Urinary bladder (tissue), 4 donors: ENCODE measurements at places on chromosomes 16 and 17.

- no peak for DNase-seq
These were observed 212.2 kb downstream of the CA10 start for GRCh38 chr17:51946311-51946710.

DNA sequence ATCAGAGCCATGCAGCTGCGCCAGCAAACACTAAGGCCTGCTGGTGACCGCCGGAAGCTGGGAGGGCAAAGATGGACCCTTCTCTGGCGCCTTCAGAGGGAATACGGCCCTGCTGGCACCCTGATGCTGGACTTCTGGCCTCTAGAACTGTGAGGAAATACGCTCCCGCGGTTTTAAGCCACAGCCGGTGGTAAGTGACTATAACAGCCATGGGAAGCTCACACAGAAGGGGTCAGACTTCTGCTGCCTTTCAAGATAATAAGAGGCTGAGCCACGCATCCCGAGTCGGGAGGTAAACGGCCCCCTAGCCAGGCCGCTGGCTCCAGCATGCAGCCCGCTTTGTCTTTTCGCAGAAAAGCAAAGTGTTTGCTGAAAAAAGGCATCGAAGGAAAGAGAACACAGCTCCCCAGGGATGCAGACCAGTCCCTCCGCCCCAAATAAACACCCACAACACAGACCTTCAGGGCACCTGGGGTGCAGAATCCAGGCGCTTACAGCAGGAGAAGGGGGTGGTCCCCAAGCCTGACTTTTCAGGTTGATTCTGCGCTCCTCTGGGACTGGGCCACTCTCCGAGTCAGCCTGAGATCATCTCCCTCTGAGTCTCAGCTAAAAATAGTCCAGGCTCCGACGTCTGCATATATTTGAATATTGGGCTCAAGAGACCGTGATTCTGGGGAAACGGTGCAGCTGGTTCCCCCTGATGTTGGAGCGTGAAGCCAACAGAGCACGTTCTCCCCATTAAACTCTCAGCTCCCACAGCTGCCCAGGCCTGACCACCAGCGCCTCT, 89.7 kb downstream of the MGAT5B start:
- DNase-seq = no peak

GRCh38 chr17:77274096-77274845, 133.5 kb downstream of the SEC14L1 start:
- DNase-seq = no peak

DNA sequence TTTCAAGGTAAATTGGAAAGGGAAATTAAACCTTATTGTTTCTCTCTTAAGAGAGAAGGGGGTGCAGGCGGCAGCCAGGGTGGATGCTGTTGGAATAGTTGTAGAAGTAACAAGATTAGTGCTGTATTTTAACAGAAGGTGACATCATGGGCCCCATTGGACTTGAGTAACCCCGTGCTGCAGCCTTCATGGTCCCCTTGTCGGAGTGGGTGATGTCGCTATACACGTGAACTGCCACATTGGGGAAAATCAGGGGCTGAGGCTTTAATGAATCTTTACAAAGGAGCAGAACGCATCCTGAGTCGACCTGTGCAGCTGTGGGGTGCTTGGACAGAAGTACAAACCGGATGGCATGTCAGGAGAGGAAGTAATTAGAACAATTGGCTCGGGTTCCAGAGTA, 3.2 kb downstream of the SNX11 start:
- DNase-seq = no peak

GRCh38 chr17:81994593-81995462, 17.4 kb downstream of the ASPSCR1 start:
- DNase-seq = no peak
